ENCODE measurements at places on chromosomes 11 and 22. TPM values are rescaled to one million over a fixed set of nuclear protein-coding genes. Genes with fewer than 3 reads are reported as not detected.

The MPPED2 gene
- polyA plus RNA-seq = 1.4 TPM

The UPK3A gene
- polyA plus RNA-seq = not detected

The OR51B2 gene
- not detected for polyA plus RNA-seq

The C11orf65 gene
- polyA plus RNA-seq = 0.16 TPM

The SPTY2D1 gene
- 5.8 TPM for polyA plus RNA-seq

The CYP2D6 gene
- polyA plus RNA-seq = 1.2 TPM

The MS4A3 gene
- not detected for polyA plus RNA-seq

The LYVE1 gene
- 4.1 TPM for polyA plus RNA-seq

The E2F8 gene
- 3.1 TPM for polyA plus RNA-seq

The CENPM gene
- polyA plus RNA-seq = 18.8 TPM

The SLN gene
- 0.21 TPM for polyA plus RNA-seq

The DDI1 gene
- not detected for polyA plus RNA-seq

The ESAM gene
- polyA plus RNA-seq = 16.8 TPM

The OLFML1 gene
- 0.49 TPM for polyA plus RNA-seq

The MRGPRX3 gene
- polyA plus RNA-seq = 0.33 TPM

The ZNF214 gene
- polyA plus RNA-seq = 0.46 TPM
